ENCODE measurements at places on chromosomes 6 and 20. TPM values are rescaled to one million over a fixed set of nuclear protein-coding genes. Genes with fewer than 3 reads are reported as not detected.

- peak; percentile 27 for DNase-seq
Observed at GRCh38 chr20:35883336-35883777, 70.9 kb downstream of the SCAND1 start.

GRCh38 chr20:16083639-16084280 lies 489.5 kb downstream of the KIF16B start:
- DNase-seq = no peak

GRCh38 chr20:8077137-8077466 lies 55.0 kb upstream of the PLCB1 start:
- no peak for DNase-seq

- no peak for DNase-seq
Observed at GRCh38 chr6:116426551-116426950, 34.6 kb upstream of the CALHM6 start.

DNA sequence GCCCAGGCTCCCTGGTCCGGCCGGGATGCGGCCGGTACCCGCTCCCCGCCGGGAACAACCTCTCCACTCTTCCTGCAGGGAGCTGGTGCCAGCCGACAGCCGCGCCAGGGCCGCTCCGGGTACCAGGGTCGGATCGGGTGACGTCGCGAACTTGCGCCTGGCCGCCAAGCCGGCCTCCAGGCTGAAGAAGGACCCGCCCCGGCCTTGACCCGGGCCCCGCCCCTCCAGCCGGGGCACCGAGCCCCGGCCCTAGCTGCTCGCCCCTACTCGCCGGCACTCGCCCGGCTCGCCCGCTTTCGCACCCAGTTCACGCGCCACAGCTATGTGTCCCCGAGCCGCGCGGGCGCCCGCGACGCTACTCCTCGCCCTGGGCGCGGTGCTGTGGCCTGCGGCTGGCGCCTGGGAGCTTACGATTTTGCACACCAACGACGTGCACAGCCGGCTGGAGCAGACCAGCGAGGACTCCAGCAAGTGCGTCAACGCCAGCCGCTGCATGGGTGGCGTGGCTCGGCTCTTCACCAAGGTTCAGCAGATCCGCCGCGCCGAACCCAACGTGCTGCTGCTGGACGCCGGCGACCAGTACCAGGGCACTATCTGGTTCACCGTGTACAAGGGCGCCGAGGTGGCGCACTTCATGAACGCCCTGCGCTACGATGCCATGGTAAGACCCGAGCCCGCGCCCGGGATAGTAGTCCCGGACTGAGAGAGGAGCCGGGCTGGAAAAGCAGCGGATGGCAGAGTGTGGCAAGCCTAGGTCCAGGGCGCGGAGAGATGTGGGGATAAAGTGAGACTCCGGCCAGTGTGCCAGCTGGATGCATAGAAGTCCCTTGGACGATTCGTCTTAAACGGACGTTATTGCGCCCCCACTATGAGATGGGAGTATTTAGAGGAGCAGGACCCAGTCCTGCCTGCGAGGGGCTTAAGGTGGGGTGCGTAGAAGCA lies at the start of gene NT5E:
Gene NT5E, plus strand, starts transcription at position 266 of the 942 bp plus-strand sequence. Its CDS starts 57 bp downstream, at position 323.
- DNase-seq = peak; percentile 90

GRCh38 chr6:99424022-99424421 lies 1.1 kb downstream of the PNISR start:
- DNase-seq = no peak

- DNase-seq = no peak
Observed at GRCh38 chr6:20819774-20820400, 285.6 kb downstream of the CDKAL1 start.

- peak; percentile 19 for DNase-seq
Observed at GRCh38 chr20:19860737-19861136, 102.7 kb downstream of the RIN2 start.

DNA sequence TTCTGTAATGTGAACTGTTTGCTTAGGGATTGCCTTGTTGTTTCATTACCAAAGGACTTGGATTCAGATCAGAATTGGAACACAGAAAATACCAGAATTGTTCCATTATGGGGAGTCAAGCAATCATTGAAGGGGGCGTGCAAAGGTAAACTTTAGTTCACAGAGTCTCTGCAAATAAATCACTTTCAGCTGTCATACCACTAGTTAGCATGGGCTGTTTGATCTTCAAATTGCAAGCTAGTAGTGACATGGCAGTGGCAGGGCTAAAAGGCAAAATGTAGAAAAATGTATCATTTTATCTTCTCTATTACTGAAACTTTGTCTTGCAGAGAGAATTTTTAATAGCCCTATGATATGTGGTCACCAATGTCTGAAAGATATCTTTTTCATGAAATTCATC lies 483.2 kb upstream of the NRSN1 start:
- no peak for DNase-seq

DNA sequence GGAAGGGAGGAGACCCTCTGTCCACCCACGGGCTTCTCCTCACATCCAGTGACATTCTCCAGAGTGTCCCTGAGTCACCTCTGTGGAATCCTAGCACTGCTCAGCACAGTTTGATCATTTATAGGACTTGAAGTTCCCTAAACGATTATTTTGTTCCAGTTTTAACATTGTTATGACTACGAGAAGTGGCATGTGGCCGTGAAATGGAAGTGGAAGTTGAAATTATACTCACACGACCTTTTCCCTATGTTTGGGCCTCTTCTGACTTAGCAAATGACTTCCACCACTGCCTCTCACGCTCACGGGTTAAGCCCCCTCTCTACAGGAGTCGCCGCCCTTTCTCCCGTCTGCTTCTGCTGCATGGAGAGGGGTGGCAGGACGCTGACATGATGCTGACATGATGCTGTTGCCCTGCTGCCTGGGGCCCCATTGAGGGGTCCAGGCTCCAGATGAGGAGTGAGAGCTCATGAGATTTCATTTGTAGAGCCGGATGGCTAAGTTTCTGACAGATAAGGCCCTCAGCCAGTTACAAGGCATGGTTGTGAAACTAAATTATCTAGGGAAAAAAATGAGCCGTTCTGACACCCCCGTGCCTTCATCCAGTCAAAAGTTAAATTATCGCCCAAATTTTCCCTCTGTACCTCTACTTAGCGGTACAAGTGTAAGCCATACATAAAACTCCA lies 153.6 kb upstream of the UST start:
- peak; percentile 74 for DNase-seq

- no peak for DNase-seq
Observed at GRCh38 chr20:20020908-20021307, 3.7 kb downstream of the NAA20 start.

- DNase-seq = peak; percentile 88
Observed at GRCh38 chr6:46491201-46491627, at the start of gene RCAN2. Gene RCAN2 (minus strand): TSS chr6:46491449.

- DNase-seq = no peak
Observed at GRCh38 chr6:150298030-150298380, 70.8 kb upstream of the IYD start.

DNA sequence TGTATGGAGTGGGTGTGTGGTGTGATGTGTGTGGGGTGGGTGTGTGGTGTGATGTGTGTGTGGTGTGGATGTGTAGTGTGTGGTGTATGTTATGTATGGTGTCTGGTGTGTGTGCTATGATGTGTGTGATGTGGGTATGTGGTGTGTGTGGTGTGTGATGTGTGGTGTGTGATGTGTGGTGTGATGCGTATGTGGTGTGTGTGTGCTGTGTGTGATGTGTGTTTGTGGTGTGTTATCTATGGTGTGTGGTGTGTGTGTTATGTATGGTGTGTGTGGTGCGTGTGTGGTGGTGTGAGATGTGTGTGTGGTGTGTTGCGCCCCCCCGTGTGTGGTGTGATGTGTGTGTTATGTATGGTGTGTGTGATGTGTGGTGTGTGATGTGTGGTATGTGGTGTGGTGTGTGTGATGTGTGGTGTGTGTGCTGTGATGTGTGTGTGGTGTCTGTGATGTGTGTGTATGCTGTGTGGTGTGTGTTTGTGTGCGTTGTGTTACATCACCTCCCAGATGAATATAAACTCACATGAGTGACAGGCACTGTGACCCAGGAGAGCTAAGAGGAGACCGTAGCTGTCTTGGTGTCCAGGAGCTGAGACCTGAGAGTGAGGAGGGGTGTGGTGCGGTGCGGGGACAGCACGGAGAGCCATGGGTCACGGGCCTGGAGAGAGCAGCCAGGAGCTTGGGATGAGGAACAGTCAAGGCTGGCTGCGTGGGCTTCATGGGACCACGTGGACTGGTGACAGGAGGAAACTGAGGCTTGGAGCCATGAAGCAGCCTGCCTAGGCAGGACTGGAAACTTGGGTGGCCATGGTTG lies 8.8 kb downstream of the DLGAP4 start:
- no peak for DNase-seq

DNA sequence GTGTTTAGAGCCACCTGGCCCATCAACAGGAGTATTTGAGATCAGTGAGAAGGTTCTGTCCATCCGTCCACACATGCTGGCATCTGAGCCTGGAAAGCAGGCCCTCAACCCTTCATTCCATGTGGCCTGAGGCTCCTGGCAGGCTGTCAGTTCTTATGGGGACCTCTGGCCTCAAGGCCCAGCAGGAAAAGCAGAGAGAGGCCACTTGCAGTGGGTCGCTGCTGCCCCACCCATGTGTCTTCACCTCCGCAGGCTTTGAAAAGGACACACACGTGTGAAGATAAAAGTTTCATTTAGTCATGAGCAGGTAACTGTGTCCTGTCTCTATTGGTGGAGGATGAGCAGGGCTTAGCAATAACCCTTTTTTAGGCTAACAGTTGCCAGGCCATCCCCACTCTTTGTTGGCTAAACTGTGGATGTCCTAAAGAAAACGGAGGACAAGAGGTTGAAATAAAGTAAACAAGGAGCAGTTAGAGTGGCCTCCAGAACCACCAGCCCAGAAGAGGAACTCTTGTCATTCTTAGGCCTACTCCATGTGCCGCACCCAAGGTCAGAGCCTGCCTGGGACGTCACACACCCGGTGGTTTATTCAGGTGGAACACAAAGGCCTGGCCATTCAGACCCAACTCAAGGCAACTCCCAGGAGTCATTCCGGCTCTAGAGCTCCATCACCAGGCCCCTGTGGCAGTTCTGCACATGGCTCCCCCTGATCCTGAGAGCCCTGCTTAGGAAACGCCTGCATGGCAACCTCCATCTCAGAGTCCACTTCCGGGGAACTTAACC lies 143.4 kb upstream of the CST7 start:
- no peak for DNase-seq

DNA sequence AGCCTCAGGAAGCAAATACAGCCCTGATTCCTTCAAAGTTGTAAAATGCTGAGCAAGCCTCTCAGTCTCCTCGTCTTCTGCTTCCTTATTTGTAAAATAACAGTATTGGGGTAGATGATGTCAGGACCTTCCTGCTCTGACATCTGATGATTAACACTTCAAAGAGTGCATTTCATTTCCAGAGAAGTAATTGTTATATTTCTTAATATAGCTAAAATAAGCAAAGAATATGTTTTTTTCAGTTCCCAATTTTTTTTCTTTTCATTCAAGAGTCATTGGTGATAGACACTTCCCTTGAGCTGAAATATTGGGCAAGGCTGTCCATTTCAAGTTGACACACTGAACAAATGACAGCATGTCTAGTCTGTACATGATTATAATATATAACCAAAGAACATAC lies 53.4 kb downstream of the SLX4IP start:
- no peak for DNase-seq

DNA sequence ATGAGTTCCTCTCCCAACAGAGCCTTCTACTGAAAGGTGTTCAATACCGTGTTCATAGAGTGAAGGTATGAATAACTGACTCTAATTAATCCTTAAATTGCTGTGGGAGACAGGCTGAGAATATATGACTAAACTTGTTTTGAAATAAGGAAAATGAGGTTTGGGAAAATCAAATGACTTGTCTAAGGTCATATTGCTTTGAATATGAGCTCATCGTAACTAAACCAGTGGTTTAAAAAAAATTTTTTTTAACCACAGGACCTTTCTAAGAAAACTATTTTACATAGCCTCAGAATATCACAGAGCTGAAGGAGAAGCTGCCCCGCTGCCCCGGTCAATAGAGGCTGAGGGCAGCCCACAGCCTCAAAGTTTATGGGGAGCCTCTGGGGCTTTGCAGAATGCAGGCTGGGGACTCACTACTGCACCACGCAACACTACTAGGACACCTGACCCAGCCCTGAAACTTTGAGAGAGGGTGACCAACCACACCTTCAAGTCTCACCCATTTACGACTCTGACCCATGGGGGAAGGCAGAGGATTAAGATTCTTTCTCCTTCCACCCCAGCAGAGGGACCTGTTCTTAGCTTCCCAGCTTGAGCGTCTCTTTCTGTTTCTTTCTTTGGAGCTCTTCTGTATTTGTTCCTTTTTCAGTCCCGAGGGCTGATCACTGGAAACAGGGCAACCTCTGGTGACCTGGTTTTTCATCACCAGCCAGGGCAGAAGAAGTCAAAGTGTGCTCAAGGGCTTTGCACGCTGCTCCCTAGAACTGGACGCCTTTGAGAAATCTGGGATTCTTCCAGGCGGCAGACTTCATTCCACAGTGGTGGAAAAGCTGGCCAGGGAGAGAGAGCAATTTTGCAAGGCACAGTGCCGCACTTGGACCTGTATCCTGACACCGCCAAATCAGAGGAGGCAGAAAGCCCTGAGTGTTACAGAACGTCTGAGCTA lies 220.2 kb downstream of the ATXN1 start:
- DNase-seq = no peak

- DNase-seq = no peak
Observed at GRCh38 chr6:33849500-33850075, 45.8 kb upstream of the MLN start.

DNA sequence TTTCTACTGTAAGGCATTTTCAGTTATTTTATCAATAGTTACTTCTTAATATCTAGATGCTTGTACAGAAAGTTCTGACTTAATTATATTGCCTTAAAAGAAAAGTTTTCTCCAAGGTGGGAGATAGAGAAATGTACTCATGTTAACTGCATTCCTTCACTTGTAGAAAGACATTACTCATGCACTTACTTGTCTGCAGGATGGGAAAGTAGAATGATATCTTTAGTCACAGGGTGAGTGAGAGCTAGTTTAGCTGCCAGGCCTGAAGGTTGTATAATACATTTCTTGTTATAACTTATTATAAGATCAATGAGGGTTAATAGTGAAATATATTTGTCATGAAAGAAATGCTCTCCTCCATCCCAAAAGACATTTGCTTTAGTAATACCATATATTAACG lies 92.1 kb downstream of the CRYBG1 start:
- peak; percentile 43 for DNase-seq

DNA sequence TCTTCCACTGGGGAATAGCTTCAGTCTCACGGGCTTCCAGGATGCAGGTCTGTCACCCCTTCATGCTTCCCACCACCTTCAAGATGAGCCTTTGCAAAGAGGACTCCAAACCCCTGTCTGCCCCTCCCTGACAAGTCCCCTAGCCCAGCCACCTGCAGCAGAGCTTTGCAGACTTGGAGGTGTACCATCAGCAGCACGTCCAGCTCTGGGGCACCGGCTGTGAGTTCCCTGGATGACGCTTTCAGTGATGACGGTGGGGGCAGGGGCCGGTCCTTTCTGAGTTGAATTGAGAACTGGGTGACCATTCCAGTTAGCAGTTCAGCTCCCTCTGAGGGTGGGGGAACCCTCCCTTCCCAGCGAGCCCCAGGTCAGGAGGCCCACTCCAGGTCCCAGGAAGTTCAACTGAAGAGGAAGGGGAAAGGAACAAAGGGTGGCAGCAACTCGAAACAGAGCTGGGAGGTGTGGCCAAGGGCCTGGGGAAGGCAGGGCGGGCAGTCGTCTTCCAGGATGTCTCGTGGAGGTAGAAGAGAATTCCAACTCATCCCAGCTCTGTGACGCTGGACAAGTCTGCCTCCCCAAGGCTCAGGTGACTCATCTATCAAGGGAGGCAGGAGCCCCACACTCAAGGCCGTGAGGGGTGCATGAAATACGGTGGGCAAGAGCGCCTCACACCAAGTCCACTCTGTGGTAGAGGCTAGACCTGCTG lies 86.0 kb downstream of the PTPN1 start:
- DNase-seq = no peak

Gene CRYBG1
- polyA plus RNA-seq = 1.9 TPM

Gene EFCAB8
- not detected for polyA plus RNA-seq

Gene SMLR1
- polyA plus RNA-seq = not detected

Gene C20orf204
- polyA plus RNA-seq = 0.14 TPM

Gene ACTL10
- polyA plus RNA-seq = 1.7 TPM

Gene KCNQ2
- polyA plus RNA-seq = not detected
